ENCODE measurements at places on chromosomes 1 and 21.

GRCh38 chr1:246641394-246641793, 75.1 kb downstream of the CNST start:
- no peak for DNase-seq

GRCh38 chr1:147598621-147599361, 57.5 kb downstream of the BCL9 start:
- DNase-seq: no peak

DNA sequence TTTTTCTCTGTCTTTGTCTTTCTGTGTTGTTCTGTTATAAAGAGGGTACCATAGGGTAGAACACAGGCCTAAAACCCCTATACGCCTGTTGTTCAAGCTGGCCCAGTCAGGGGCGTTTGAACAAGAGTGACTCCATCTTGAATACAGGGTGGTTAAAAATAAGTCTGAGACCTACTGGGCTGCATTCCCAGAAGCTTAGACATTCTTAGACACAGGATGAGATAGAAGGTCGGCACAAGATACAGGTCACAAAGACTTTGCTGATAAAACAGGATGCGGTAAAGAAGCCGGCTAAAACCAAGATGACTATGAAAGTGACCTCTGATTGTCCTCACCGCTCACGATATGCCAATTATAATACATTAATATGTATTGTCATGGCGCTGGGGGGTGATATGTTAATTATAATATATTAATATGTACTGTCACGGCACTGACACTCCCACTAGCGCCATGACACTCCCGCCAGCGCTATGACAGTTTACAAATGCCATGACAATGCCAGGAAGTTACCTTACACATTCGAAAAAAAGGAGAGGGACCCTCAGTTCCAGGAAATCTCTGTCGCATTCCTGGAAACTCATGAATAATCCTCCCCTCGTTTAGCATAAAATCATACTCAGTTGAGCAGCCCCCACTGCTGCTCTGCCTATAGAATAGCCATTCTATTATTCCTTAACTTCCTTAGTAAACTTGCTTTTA, 58.5 kb upstream of the KLHDC7A start:
- no peak for DNase-seq

GRCh38 chr1:93810316-93810715, 68.7 kb downstream of the DNTTIP2 start:
- no peak for DNase-seq

- no peak for DNase-seq
Observed at GRCh38 chr21:34582506-34583150, 32.3 kb downstream of the RCAN1 start.

DNA sequence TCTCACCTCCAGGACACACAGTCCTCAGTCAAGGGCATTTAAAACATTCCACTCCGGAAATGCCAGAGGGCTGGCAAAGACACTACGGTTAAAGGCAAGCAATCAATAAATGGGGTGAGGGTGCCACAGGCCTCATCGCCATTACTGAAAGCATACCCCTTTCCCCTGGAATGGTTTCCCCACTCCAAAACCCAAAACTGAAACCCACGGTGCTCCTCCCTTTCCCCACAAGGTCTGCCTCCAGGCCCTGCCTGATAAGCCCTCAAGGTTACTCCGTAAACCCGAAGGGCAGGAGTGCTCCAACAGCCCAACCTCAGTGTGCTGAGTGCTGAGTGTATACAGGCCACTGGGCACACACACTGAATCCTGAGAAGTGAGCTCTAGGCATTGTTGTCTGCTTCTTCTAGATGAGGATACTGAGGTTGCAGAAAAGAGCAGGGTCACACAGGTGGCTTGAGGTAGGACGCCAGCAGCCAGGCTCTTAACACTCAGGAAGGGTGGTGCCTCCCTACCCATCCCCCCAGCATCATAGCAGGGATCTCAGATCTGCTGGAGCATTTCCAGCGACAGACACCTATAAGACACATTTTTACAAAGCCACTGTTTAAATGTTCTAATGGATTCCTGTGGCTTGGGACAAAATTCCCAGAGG, 29.0 kb downstream of the SSBP3 start:
- no peak for DNase-seq

DNA sequence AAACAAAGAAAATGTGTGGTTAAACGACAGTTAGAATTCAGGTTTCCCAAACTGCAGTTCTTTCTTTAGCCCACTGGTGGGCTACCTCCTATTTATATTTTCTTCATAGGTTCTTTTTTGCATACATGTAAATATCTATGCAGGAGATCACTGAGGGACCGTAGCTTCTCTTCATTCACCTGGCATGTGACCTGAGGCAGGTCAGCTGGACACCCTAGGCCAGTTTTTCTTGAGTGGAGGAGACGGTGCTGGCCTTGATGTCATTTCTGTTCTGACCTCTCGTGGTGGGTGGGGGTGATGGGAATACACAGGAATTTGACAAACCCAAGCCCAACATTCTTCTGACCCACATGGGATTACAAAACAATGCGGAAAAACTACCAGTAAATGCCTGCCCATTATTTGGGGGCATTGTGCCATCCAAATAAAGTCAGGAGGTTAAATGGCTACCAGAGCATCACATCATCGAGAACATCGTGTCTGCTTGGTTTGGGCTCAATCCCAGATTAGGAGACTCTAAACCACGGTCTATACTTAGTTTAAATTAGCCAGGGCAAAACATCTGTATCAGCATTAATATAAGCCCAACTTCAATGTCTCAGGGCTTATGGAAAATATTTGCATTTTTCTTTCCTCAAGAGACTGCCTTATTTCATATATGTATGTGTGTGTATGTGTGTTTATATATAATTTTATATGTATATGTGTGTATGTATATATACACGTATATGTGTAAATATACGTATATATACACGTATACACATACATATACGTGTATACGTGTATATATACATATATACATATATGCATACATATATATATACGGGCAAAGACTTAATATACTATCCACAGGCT, 7.4 kb upstream of the IRF2BP2 start:
- no peak for DNase-seq

- no peak for DNase-seq
Observed at GRCh38 chr21:18356801-18357200, 46.8 kb downstream of the TMPRSS15 start.

DNA sequence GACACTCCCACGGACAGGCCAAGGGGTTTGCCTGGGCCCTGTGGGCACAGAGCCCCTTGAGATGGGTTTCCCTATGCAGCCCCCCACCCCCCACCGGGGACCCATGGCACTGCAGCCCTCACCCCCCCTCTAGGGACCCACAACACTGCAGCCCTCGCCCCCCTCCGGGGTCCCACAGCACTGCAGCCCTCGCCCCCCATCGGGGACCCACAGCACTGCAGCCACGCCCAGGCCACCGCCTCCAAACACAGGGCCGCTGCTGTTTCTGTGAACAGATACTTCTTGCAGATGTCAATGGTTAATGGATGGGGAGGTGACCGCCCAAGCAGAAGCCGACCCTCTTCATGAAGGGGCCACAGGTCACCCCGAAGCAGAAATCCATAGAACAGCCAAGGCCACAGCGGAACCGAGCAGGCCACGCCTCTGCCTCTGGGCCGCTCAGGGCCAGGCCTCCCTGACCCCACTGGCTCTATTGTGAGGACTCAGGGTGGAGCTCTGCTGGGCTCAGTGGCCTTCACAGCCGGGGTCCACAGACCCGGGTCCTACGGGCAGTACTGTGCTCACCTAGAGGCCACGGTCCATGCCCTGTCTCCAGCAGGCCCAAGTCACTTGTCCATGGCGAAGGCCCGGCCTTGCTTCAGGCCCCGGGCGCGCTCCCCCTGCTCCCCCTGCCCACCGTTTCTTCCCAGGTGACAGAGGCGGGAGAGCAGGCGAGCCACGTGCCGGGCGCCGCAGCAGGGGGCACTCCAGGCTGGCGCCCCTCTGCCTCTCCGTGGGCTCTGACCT, 4.1 kb upstream of the POFUT2 start:
- no peak for DNase-seq

- DNase-seq: no peak
Observed at GRCh38 chr1:243505986-243506689, 250.3 kb downstream of the SDCCAG8 start.

DNA sequence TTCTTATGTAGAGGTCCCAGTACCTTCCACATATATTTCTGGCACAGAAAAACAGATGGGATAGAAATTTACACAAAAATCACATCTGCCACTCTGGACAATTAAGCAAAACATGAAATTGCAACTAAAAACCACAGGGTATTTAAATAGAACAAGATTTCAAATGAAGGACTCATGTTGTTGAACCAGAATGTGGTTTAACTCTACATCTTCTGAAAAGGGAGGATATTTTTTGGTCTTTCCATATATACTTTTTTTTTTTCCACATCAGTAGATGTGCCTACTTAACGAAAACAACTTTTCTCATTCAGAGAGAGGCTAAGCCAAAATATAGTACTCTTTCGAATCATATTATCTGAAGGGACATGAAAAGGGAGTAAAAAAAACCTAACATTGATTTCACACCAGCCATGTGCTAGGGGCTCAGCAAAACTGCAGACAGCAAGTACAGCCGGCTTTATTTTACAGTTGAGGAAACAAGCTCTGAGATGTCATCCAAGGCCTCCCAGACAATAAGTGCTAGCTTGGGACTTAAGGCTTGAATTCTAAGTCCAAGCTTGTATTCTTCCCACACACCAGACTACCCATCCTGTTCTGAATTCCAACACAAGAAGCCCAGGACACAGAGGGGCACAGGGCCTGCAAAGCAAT, 208.9 kb downstream of the PBX1 start:
- no peak for DNase-seq

GRCh38 chr1:222521299-222522104, 26.4 kb downstream of the HHIPL2 start:
- no peak for DNase-seq

DNA sequence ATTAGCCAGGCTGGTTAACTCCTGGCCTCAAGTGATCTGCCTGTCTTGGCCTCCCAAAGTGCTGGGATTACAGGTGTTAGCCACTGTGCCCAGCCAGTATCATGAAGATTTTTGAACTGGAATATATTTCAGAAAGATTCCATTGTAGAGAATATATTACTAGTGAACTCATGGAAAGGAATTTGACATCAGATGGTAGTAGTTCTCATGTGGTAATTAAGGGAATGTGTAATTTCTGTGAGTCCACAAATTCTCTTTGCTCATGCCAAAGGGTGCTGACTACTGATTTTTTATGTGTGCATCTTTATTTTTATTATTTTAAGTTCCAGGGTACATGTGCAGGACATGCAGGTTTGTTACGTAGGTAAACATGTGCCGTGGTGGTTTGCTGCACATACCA, 10.4 kb downstream of the DTL start:
- DNase-seq: no peak

GRCh38 chr1:46549697-46550681, 1.5 kb downstream of the KNCN start:
- DNase-seq: peak; percentile 7

GRCh38 chr21:25999921-26000582, 170.5 kb downstream of the APP start:
- no peak for DNase-seq

- no peak for DNase-seq
Observed at GRCh38 chr1:171817511-171818265, 23.6 kb upstream of the DNM3 start.

- DNase-seq: no peak
Observed at GRCh38 chr1:182175361-182175931, 113.9 kb upstream of the ZNF648 start.

- no peak for DNase-seq
Observed at GRCh38 chr1:162840250-162840839, 20.6 kb downstream of the CCDC190 start.

- no peak for DNase-seq
Observed at GRCh38 chr21:38291874-38292273, 35.1 kb downstream of the KCNJ15 start.

DNA sequence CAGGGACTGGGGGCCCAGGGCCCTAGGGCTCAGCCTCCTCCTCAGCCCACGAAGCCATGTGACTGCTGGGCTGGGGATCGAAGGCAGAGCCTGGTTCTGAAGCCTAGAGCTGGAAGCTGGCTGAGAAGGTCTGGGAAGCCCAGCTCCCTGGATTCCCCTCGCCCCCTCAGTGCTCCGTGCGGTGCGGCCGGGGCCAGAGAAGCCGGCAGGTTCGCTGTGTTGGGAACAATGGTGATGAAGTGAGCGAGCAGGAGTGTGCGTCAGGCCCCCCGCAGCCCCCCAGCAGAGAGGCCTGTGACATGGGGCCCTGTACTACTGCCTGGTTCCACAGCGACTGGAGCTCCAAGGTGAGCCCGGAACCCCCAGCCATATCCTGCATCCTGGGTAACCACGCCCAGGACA, 9.1 kb downstream of the ADAMTSL4 start:
- DNase-seq: no peak

DNA sequence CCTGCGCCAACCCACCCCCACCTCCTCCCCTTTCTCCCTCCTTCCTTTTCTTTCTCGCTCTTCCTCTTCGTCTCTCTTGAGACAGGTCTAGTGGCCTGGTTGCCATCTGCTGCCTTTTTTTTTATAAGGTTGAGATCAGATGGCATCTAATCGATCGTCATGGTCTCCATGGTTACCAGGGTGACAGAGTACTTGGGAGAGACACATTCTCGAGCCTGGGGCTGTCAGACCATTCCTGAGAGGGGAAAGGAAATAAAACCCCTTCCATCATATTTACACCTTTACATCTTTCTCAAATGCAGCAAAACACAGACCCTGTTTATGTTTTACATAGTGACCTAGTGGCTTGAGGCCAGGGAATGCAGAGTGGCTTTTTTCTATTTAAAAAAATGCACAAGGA, 53.5 kb upstream of the SLC22A15 start:
- no peak for DNase-seq

GRCh38 chr1:220956501-220957232, 77.4 kb downstream of the HLX start:
- no peak for DNase-seq

DNA sequence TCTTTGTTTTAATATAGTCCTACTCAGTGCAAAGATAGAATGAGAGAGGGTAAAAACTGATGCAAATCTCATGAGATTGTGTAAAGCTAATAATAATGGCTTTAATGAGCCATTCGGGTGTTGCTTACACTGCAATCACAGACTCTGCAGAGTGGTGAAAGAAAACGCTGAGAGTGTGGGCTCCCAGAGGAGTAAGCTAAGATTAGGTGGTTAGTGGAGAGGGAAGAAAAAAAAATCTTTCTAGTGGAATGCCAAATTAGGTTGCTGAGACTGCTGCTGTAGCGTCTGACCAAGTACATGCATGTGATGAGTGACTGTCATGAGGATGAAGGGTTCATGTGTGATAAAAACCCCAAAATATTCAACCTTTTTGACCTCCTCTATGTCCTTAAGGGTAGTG, 645.9 kb upstream of the ADGRL4 start:
- DNase-seq: no peak

- DNase-seq: no peak
Observed at GRCh38 chr21:44872649-44873355, 688 bp downstream of the PTTG1IP start.

DNA sequence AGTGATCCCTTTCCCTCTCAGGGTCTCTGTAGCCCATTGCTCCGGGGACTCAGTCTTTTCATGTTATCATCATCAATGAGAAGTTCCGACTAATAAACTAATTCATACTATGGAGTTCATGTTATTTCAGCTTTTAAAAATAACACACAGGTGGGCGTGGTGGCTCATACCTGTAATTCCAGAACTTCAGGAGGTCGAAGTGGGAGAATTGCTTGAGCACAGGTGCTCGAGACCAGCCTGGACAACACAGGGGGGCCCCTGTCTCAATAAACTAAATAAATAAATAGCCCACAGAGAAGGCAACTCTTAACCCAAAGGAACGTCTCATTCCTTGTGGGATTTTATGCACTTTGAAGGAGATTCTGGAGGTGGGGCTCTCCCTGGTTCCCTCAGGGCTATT, 14.5 kb downstream of the MYBPH start:
- no peak for DNase-seq

- DNase-seq: no peak
Observed at GRCh38 chr1:57826535-57826934, 402.7 kb upstream of the DAB1 start.

GRCh38 chr1:182889997-182890396, 50.9 kb downstream of the DHX9 start:
- DNase-seq: no peak
